Activated naive CD4-positive, alpha-beta T cell (primary cell): ENCODE measurements at places on chromosomes 5 and 9.

DNA sequence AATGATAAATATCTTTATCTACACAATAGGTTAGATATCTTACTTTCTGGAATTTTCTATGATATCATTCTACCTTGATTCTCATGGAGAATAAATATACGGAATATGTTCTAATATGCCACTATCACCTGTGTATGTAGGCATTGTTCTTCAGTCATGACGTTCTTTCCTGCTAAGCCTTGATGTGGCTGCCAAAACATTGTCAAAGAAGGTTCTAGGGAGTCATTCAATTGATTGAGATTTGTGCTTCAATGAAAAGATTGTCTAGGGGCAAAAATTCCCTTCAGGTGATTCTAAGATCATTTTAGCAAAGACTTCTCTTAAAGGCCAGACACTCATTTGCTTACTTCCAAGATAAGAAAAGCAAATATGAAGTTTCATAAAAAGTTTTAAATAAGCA, 118.1 kb downstream of the MAT2B start:
- no peak for DNase-seq

GRCh38 chr5:14141764-14142163, 1.4 kb upstream of the TRIO start:
- DNase-seq = no peak

- no peak for DNase-seq
These were observed 166.0 kb downstream of the RFX3 start for GRCh38 chr9:3359778-3360177.

DNA sequence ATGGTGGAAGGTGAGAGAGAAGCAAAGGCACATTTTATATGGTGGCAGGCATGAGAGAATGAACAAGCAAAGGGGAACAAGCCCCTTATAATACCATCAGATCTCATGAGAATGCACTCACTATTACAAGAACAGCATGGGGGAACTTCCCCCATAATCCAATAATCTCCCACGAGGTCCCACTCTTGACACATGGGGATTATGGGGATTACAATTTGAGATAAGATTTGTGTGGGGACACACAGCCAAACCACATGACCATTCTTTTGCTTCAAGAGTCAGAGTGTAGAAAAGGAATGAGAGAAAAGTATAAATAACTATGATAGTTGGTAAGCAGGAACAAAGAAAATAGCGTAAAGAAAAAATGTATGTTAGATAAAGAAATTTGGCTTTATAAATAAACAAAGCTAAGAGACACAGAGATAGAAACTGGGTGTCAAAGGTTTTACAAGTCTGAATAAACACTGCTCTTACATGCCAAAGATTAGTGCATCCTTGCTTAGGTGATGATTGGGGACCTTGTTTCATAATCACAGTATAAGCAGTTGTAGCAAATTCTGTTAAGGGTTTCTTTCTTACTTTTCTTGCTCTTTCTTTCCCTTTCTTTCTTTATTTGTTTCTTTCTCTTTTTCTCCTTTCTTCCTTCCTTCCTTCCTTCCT, 91.9 kb upstream of the PAPPA start:
- no peak for DNase-seq

DNA sequence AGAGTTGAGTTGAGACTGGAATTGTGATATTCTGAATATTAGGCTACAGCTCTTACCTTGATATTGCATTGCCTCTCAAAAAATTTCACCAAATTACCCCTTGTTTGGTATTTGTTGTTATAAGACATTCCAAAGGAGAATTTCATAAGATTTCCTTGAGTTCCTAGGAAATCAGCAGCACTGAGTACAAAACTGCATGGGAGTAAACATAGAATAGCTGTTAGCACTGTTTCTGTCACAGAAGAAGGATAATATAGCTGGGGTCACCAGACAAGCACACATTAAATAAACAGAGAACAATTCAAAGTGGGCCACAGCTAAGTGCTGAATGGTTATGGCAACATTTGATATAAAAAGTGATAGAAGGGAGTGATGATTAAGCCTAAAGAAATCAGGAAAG, 724.3 kb downstream of the PRELID2 start:
- DNase-seq = no peak

DNA sequence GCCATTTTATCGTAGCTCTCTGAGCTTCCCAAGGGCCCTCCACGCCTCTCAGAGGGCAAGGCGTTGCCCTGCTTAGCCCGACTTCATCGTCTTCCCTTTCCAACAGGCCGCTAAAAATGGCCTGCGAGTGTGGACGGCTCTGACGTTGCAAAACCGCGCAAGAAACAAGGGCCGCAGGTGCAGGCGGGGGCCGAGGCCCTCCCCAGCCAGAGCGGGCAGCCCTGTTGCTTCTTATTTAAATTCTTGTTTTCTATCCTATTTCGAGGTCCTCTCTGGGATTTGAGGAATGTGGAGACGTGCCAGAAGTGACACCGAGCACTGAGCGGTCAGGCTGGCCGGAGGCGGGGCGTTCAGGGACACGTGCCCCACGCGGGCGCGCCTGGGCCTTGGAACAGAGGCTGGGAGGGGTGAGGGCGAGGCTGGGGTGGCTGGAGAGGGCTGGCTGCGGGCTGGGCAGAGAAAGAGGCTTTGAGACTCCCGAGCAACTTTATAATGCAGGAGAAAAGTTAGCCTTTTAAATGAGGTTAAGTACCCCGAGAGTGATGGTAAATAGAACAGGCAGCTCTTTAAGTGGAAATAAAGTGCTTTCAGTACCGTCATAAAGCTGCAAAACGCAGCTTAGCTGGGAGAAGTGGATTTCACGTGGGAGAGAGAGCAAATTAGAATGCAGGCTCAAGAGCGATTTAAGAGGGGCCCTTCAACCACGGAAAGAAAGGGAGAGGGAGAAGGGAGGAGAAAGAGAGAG, 243.6 kb downstream of the AUH start:
- DNase-seq = no peak

- no peak for DNase-seq
These were observed 139.7 kb downstream of the FBXO4 start for GRCh38 chr5:42064821-42065220.

- DNase-seq = no peak
These were observed 226.5 kb downstream of the ARL15 start for GRCh38 chr5:54083851-54084250.

DNA sequence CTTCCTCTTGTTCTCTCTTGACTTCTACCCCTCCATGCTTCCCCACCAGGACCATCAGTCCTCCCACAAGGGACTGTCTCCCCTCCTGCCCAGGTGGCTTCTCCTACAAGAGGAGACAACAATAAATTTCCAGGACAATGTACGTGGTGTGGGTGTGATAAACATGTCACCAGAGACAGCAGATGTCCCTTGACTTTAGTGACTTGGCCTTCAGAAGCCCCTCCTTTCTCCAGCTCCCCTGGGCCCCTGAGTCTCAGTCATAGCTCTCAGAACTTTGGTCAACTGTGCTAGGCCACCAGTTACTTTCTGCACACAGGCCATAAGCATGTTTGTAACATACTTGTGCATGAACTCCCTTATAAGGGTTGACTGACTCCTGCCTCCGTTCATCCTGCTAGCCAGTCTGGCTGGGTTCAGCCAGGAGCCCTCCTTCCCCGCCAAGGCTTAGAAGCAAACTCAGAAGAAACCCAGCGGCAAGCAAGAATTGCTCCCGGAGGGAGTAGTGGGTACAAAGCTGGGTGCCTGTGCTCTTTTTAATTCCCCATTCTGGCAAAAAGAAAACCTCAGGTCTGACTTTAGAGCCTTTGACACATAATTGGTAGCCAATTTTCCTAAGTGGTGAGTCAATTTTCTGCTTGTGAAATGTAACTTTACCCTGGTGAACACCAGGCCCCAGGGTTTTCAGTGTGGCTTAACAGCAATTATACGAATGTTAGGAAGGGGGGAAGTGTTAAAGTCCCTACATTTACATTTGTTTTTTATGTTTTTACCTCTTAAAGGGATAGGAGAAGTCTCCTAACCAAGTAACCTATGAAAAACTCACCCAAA, 49.2 kb downstream of the EBF1 start:
- no peak for DNase-seq

DNA sequence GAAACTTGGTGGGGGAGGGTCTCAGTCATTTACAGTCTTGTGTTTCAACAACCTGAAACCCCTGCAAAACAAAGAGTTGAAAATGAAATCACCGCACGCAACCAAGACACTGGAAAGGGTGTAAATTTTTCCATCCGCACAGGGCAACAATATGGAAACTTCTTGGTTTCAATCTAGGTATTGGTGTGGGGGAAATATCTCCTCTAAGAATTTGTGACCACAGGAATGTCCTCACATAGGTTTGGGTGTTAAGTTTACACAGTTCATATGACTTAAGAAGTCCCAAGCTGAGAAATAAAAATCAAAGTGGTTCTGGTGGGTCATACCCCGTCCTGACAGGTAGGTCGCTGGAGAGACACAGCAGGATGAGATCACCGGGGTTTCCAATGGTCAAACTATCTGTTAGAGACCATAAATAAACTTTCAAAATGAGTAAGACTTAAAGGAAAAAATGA, 51.9 kb upstream of the PIP5K1B start:
- DNase-seq = no peak

DNA sequence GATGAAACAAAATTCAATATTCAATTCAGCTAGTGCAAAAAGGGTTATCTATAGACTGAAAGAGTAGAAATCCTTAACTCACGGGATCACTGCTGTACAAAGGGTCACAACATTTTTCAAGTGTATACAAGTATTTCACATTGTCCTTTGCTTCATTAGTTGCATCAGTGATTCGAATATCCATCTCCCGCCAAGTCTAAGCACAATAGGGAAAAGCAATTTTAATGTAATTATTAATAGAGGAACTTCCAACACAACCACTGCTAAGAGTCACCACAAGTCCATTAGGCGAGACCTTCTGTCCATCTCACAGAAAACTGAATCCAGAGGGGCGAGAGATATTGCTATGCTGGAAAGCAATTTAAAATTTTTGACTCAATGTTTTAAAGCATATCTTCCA, 27.4 kb downstream of the DNAH5 start:
- no peak for DNase-seq

DNA sequence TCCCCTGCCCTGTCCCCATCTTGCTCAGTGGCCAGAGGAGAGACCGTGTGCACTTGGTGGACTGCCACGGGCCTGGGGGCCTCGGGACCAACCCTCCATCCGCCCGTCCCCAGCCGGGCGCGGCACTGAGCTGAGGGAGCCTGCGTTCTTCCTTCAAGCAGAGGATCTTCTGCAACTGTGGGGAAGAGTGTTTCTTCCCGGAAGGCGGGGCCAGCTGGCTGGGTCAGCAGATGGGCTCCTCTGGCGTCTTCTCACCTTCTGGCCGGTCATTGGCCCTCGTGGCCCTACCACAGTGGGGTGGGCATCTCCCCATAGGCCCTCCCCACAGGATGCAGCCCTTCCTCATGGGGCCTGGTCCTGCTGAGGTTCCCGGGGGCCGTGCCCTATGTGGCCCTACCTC, 17.4 kb downstream of the RXRA start:
- DNase-seq = no peak

DNA sequence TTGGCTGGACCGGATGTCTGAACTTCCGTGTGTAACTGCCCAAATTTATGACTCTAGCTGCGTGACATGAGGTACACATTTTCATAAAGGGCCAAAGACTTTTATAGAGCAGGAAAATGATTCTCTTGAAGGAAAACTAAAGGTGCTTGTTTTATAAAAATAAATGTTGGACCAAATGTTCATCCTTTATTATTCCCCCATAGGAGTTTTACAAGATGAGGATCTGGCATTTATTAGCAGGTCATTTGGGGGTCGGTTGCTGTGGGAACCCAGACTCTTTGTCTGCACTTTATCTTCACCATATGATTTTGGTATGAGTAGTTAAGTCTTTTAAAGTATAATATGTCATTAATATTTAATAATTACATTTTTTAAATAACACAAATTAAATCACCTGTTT, 571.2 kb downstream of the EFNA5 start:
- no peak for DNase-seq

DNA sequence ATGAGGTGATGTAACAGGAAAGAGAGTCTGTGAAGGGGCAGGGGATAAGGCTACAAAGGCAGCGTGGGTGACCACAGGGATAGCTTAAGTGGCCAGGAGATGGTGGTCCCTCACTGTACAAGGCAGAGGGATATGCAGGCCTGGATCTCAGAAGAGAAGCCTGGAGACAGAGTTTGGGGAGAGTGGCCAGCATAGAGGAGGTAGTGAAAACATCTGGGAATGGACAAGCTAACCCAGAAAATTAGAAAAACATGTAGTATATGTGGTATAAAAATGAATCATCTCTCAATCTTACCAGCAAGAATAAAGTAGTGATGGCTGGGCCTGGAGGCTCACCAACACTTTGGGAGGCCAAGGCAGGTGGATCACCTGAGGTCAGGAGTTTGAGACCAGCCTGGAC, 349.2 kb upstream of the KLF4 start:
- no peak for DNase-seq

- no peak for DNase-seq
These were observed 134.6 kb downstream of the DNAH5 start for GRCh38 chr5:13809921-13810320.

GRCh38 chr5:118984602-118985001, 3.7 kb downstream of the DTWD2 start:
- no peak for DNase-seq

DNA sequence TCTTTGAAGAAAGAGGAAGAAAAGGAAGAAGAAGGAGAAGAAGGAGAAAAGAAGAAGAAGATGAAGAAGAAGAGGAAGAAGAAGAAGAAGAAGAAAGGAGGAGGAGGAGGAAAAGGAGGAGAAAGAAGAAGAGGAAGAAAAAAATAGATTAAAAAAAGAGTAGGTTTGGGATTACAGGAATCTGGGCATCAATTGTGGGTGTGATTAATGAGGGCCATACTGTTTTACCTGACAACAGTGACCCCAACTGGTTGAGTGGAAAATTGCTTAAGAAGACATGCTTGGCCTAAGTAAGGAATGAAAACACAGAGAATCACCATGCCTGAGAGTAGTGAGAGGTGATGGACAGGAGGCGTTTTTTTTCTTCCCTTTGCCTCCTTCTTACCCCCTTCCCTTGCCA, 114.6 kb downstream of the FAM170A start:
- no peak for DNase-seq

DNA sequence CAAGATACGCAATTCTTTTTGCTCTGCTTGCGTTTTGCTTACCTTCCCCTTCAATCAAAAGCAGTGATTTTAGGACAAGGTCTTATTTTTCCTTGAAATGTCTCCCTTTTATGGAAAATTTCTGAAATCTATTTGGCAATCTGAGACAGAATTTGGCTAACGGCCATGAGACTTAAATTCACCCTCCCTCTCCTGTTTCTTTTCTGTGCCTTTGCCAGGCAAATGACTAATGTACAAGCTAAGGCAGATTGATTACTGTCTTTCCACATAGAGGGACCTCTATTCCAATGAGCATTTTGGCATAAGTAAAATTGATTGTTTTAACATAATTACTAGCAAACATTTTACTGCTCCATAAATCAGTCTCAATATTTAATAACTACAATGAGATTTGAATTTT, 31.7 kb downstream of the FAM81B start:
- no peak for DNase-seq
